ENCODE measurements at places on chromosomes 7 and 10.

GRCh38 chr10:48944171-48944570 lies 4.5 kb upstream of the LRRC18 start:
- no peak for DNase-seq

DNA sequence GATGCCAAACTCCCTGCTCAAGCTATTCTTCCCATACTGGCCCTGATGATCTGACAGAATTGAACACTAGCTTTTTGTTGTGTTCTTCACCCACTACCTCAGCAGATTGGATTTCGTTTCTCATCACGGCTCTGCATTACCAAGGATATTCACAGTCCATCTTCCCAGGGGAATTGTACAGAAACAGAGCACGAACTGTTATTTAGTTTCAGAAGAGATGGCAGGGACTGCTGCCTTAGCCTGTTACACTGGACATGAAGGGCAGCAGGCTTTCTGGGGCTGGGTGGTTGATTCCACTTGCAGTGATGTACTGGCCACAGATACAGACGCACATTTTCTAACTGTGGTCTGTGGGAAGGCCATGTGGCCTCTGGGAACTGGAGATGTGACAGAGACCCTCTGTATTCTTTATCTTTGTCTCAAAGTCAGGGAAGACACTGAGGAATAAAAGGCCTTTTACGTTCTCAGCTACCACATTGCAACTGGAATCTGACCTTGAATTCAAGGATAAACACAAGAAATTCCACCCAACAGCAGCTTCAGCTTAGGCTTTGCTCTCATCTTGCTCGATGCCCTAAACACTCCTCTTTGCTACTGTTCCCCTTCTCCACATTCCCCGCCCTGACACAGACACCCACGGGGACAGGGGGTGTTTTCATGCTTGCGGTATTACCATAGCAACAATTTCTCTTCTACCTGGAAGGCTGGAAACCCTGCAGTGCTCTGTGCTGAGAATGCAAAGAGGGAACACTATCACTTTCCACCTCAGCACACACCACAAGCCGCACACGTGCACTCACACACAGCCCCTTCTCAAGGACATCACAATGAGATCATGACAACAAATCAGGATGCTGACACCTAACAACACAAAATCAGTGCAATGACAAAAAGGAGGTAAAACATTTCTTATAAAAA lies 81.7 kb downstream of the RNF216 start:
- DNase-seq = peak; percentile 49

DNA sequence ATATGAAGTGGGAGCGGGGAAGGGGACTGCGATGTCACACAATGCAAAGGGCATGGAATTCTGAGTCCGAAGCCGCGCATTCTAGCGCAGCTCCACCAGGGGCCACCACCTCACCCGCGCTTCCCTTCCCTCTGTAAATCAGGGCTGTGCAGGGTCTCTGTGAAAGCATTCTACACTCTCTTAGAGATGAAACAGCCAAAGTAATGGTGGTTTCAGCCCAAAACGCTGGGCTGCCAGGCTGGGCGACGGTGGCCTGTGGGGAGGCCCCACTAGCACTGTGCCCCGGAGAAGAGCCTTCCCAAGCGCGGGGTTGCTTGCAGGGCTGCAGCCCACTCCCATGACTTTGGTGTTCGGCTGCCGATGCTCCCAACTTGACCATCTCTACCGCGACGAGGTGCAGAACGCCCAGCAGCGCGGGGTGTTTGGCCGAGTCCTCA lies 11.4 kb downstream of the ATG9B start:
- DNase-seq = no peak

GRCh38 chr7:142412551-142413193 lies 154.8 kb upstream of the PRSS58 start:
- no peak for DNase-seq

All from activated T-helper 1 cell treated with anti-CD3 and anti-CD28 coated beads, Interleukin-2, amount 50 U/mL, for 16 hours (primary cell).